Effector CD4-positive, alpha-beta T cell (primary cell): ENCODE measurements at places on chromosomes 1 and 21.

DNA sequence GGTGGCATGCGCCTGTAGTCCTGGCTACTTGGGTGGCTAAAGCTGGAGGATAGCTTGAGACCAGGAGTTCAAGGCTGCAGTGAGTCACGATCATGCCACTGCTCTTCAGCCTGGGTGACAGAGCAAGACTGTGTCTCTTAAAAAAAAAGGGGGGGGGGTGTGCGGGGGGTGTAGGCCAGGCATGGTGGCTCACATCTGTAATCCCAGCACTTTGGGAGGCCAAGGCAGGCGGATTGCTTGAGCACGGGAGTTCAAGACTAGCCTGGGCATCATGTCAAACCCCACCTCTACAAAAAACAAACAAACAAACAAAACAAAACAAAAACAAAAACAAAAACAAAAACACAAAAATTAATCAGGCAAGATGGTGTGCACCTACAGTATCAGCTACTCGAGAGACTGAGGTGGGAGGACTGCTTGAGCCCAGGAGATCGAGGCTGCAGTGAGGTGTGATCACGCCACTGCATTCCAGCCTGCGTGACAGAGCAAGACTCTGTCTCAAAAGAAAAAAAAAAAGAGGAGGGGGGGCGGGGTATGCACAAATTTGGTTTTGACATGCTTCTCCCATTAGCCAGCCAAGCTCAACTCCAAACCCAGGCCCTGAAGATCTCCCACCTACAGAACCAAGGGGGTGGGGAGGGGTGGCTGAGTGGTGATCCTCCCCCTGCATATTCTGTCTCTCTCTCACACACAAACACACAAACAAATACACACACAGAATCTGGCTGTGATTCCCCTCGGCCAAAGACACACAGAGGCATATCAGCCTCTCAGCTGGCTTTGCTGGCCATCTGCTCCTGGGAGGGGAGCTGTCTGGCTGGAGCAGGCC is 3.1 kb downstream of the PTAFR start:
- DNase-seq = no peak

DNA sequence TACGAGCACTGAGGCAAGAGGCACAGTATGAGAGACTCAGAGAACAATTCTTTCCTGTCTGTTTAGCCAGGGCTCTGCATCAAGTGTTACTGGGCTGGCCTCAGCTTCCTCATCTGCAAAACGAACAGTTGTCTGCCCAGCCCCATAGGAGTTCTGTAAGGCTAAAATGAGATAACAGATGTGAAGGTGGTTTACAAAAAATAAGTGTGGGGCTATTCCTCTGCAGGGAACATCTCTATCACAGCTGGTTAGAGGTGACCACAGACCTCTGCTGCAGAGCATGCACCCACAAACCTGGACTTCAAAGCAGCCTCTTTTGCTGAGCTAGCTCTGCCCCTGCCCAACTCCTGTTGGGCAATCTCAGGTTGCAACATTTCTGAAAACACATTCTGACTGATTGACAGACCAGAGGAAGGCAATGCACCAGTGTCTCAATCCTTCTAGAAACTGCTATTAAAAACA is 10.5 kb upstream of the OLIG1 start:
- DNase-seq = no peak

DNA sequence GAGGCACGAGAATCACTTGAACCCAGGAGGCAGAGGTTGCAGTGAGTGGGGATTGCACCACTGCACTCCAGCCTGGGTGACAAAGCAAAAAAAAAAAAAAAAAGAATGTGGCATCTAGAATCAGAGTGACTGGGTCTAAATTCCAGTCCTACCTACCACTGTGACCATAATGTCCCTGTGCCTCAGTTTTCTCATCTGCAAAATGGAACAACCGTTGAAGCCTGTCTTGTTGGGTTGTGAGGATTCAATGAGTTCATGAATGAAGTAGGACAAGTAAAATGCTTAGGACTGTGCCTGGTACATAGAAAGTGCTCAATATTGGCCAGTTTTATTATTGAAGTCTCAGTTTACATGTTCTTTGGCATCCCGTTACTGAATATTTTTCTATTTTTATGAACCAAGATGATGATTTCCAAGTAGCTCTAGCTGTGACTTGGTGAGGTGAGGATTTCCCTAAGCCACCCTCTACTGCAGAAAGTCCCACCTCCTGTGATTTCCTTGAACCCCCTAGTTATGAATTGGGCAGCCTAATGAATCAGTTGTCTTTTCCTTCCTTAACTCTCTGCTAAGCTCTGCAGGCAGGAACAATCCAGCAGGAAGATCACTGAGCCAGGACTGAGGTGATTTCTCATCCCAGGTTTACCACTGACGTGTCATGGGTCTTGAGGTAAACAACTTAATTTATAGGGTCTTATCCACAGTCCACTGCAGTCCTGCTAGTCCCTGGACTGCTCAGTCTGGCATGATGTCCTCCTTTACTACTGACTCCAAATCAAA is 18.9 kb upstream of the MEAF6 start:
- DNase-seq = no peak

GRCh38 chr1:68197891-68198290 is 34.4 kb downstream of the WLS start:
- no peak for DNase-seq

DNA sequence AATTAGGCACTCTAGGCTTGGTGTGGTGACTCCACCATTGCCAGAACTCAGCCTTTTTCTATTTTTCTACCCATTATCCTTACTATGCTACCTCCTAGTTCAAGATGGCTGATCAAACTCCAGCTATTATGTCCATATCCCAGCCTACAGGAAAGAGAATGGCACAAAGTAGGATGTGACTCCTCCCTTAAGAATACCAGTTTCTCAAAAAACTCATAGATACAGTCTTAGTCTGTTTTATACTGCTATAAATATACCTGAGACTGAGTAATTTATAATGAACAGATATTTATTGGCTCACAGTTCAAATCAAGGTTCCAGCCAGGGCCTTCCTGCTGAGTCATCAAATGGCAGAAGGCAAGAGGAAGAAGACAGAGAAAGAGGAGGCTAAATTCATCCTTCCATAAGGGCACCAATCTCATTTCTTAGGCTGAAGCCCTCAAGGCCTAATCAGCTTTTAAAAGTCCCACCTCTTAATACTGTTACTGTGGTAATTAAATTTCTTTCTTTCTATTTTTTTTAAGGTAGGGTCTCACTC is 542.8 kb upstream of the BEND5 start:
- no peak for DNase-seq

- DNase-seq = no peak
These were observed 36.6 kb downstream of the LUZP1 start for GRCh38 chr1:23132033-23132432.

GRCh38 chr1:235657747-235658526 is 8.4 kb upstream of the GNG4 start:
- DNase-seq = no peak

DNA sequence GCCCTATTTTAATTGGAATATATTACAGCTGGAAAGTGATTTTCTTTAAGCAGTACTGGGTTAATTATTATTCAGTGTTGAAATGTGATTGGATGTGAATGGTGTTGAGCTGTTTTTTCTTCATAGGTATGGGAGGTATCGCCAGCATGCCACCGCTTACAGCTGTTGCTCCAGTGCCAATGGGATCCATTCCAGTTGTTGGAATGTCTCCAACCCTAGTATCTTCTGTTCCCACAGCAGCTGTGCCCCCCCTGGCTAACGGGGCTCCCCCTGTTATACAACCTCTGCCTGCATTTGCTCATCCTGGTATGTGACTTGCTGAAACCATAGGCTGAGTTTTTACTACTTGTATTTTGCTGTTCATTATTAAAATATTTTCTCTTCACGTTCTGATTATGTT is 107.7 kb downstream of the ITSN1 start:
- no peak for DNase-seq

DNA sequence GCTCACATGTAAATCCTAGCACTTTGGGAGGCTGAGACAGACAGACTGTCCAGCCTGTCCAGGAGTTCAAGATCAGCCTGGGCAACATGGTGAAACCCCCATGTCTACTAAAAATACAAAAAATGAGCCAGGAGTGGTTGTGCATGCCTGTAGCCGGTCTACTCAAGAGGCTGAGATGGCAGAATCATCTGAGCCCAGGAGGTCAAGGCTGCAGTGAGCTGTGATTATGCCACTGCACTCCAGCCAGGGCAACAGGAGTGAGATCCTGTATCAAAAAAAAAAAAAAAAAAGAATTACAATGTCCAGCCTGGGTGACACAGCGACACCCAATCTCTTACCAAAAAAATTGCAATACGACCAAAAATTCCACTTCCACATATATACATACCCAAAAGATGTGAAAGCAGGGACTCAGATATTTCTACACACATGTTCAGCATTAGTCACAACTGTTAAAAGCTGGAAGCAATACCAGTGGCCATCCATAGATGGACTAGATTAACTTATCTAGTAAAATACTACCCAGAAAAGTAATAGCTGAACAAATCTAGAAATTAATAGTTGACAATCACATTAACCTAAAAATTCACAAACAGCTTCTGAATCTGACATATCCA is 49.2 kb downstream of the ASH1L start:
- no peak for DNase-seq

GRCh38 chr1:188089461-188089860 is 1260.7 kb downstream of the PLA2G4A start:
- no peak for DNase-seq

DNA sequence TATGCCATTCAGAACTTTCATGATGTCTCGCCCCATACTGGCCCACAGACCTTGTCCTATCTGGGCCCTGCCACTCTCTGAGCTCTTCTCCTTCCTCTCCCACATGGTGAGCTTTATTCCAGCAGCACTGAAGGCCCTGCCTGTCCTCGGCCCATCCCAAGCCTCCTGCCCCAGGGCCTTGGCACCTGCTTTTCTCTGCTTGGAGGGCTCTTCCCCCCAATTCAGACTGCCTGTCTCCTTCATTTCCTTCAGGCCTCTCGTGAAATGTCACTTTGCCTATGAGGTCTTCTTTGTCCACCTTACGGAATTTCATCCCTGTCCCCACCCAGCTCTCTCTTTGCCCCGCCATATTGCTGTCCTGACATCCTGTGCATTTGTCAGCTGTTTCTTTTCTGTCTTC is 191.7 kb upstream of the POU3F1 start:
- DNase-seq = no peak

- DNase-seq = no peak
These were observed 68.9 kb upstream of the S1PR1 start for GRCh38 chr1:101167891-101168290.

DNA sequence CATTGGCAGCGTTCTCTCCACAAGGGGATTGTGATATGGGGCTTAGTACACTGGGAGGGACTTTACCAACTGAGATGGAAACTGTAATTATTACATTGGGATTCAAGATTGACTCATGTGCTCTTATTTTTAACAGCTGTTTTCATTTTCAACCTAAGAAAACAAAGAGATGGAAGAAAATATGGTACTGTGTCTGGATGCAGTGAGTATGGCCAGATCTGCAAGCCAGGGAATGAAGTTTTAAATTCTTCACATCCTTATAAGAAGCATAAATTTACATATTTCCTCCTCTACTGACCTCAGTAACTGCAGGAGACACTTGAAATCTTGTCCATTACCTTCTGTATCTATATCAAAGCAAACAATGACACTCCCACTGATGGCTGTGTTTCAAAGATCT is 81.5 kb upstream of the EDEM3 start:
- no peak for DNase-seq

DNA sequence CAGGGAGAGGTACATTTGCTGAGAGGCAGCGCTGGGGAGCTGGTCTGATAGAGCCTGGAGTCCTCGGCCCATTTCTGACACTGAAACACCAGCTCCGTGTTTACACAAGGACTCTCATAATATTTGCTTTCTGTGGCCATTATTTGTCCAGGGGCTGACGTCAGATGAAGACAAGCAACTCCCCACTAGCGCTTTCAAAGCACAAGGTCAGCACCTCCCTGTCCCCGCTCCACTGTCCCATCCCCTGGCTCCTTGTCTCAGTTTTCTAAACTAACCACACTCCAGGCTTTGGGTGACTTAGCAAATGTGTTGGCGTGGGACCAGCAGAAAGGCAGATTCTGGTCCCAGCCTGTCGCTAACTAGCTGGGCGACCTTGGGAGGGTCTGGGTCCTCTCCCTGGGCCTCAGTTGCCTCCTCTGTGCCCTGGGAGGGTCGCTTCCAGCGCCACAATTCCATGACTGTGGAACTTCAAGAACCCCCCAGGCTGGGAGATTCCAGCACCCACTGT is 37.4 kb upstream of the ZBTB40 start:
- DNase-seq = no peak

DNA sequence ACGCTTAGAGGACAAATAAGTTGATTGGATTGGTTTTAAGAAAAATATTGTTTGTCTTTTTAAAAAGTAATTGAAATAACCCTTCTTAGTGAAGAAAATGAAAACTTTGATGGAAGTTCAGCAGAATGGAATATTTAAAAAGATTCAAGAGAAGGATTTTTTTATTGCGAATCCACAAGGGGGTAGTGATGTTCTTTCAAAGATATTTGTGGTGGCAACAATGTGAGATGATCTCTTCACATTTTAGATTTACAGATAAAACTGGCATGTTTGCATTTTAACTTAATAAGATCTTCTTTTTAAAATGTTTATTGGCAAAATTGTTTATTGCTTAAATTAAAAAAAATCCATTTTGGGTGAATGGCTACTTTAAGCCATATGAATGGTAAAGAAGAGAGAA is 8.9 kb downstream of the CAMTA1 start:
- no peak for DNase-seq

DNA sequence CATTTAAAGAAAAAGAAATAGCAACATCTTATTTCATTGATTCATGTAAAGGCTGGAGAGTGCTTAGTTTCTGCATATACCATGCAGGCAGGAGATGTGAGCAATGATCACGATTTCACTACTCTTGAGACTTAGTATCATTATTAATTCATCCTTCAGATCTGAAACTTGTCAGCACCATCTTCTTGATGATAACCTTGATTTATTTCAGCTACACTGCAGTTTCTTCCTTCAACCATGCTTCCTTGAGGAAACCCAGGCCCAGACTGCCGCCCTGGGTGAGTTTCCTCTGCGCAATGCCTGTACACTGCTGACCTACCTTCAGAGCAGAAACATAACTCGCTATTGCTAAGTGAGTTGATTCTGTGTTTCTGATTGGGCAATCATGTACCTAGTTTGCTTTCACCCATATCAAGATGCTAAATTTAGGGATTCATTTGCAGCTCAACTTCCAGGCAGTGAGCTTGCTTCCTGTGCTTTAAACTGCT is 13.5 kb upstream of the BCL10 start:
- no peak for DNase-seq

GRCh38 chr1:60152891-60153290 is 79.3 kb upstream of the C1orf87 start:
- DNase-seq = no peak

DNA sequence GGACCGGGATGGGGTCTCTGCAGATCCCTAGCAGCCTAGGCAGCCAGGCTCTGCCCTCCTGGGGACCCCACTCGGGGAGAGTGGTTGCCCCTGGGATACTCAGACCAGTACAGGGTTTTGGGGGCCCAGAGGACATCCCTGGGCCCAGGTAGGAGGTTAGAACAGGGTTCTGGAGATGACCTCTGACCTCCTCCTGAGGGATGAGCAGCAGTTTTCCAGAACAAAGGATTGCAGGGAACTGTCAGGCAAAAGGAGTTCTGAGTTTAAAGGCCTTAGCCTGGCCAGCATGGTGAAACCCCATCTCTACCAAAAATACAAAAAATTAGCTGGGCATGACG is 20.4 kb upstream of the VPS13D start:
- no peak for DNase-seq

GRCh38 chr1:9164532-9164900 is 35.6 kb upstream of the GPR157 start:
- DNase-seq = no peak
